ENCODE measurements at places on chromosomes 6 and 20.

DNA sequence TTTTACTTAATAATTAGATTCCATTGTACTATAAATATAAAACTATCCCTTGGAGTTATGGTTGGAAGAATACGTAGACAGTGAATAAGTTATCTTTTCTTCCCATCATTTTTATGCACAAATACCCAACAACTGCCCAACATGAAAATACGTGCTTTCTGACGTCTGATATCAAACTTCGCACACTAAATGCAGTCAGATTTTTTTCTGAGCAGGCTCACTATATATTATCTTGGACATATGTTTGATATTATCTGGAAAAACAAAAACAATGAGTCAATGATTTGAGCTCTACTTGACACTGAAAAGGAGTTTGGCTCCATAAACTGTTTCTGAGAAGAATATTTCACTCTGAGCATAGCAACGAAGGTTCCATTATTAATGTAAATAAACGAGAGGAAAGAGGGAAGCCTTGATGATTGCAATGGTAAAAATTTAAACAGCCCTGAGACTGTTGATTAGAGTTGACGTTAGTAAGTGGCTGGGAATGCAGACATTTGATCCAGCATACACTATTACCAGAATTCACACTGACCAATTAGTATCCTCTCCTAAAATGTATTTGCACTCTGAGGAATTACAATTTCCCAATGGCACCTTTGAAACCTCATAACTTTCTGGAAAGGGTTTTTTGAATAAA, 1090.0 kb downstream of the EPHA7 start:
- DNase-seq, result no peak

DNA sequence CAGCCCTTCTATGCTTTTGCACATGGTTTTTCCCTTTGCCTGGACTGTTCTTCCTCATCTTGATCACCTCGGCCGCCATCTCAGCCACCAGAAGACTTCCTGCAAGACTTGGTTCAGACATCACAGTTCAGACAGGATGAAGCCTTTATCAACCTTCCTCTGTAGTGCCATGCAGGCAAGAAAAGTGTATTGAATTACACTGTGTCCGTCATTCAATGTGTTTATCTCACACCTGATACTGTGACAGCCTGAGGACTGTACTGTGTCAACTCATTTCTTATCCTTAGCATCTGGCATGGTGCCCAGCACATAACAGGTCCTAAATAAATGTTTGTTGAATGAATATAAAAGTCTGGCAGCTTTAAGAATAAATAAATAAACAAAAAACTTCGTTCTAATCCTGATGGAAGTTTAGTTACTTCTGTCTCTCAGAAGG, 133.3 kb upstream of the MAN1A1 start:
- DNase-seq, result no peak

DNA sequence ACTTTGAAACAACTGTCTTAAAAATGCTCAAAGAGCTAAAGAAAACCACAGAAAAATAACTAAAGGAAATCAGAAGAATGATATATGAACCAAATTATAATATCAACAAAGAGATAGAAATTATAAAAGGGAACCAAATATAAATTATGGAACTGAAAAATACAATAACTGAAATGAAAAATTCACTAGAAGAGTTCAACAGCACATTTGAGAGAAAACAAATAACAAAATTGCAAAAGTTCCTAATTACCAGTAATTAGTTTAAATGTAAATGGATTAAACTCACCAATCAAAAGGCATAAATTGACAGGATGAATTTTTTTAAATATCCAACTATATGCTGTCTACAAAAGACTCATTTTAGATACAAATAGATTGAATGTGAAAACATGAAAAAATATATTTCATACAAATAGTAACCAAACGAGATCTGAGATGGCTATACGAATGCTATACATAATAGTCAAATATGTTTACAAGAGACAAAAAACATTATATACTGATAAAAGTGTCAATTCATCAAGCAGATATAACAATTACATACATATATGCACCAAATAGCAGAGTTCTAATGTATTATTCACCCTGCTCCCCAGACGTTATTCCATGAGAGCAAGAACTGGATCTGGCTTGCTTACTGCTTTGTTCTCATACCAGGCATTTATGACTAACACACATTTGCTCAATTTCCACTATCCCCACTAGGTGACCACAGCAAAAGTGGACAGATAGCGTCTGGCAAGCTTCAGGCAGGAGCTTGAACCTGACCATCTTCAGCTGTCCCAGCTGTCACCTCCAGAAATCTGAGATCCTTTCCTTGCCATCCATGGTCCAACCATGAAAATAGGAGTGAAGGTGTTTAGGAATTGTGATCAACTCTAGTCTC, 72.4 kb upstream of the SIRPA start:
- peak; percentile 78 for DNase-seq

- DNase-seq, result peak; percentile 68
These were observed at the start of gene ADGRB3 for GRCh38 chr6:68634726-68635411. TSS of gene ADGRB3 (plus strand) at chr6:68635282. CDS start at chr6:68638676, 3,394 bp downstream.

DNA sequence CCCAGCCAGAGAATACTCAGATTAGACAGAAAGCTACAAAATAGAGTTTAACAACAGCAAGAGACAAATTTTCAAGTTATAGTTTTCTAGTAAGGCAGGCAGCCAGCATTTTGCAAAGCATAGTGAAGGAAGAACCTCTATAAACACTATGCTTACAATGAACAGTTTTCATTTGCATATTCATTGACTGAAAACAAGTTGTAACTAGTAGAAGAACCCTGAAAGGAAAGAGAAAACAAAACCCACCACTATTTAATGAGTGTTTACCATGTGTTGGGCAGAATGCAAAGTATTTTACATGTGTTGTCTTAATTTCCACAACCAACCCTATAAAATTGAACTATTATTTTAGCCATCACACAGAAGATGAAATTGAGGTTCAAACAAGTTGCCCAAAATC, 196.1 kb downstream of the UBE3D start:
- DNase-seq, result no peak

Data from GM23248 (cell line).